ENCODE measurements at places on chromosomes 12 and 14.

DNA sequence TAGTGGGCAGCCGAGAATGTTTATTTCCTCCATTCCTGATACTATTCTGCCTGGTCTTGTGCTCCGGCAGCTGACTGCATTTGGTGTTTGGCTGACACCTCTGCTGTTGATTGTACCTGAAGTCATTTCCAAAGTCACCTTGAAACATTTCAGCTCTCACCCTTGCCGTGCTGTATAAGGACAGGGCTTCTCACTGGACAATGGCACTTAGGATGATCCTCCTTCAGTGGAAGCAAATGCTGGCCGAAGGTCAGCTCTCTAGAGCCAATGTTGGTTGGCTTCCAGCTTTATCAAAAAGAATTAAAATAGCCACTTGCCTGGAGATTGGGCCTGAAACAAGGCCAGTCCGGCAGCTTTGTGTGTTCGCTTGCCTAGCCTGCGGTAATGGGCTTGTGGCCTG lies 44.0 kb downstream of the ACACB start:
- no peak for DNase-seq

- DNase-seq, result no peak
Observed at GRCh38 chr14:34721129-34721528, 6.7 kb upstream of the CFL2 start.

DNA sequence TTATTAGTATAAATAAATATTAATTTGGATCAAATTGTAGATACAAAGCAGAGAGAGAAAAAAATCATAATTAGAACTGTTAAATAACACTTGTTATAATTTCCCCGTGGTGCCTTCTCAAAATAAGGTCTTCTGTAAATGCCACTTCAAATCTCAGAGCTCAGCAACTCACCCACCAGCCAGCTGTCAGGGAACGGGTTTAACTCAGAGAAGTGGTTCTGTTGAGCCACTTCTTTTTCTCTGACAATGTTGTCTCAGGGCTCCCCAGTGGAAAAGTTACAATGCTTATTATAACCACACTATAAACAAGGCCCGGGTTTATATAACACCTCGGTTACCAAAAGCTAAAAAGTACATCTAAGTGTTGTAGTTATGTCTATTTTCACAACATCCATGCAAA lies 452.6 kb downstream of the GLT1D1 start:
- DNase-seq, result no peak

DNA sequence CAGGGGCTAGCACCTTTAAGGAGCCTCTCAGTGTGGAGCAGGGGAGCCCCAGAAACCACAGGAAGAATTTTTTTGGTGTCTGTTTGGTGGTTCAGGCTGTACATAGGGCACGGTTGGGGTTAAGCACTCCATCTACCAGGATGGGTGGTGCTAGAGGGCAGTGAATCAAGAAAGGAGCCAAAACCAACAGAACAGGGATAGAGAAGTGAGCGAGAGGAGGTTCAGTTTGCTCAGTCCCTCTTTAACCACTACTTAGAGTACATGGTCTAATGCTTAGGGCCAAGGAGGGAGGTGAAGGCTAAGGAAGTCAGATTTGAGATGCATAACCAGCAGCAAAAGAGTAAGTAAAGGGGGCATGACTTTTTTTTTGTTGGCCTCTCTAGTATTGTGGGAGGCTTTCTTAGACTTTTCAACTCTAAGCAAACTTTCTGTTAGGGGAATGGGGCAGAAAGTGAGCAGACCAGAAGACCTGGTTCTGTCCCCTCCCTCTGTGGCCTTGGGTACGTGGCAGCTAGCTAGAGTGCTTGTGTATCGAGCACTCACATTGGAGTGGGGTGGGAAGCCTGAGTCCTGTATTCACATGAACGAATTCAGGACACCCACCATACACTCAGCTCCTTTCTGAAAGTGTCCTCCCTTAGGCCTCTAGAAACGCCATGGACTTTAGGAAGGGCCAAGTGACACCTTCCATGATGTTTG lies 6.6 kb upstream of the NPFF start:
- DNase-seq, result no peak

DNA sequence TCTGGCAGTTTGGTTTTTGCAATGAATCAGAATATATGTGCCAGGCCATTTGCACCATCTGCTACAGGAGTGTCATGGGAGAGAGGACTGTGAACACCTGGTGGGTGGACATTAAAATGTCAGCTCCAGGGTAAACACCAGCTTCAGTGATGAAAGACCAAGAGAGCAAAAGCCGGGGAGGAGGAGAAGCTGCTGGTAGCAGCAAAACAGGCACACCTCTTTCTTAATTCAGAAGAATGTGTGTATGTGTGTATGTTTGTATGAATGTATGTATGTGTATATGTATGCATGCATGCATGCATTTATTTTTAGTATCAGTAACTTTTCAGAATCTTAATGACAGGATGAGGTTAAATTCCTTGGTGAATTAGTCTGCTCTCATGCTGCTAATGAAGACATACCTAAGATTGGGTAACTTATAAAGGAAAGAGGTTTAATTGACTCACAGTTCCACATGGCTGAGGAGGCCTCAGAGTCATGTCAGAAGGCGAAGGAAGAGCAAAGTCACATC lies 357.4 kb upstream of the PRICKLE1 start:
- DNase-seq, result no peak

- no peak for DNase-seq
Observed at GRCh38 chr12:87381742-87382141, 647.5 kb downstream of the C12orf50 start.

GRCh38 chr14:53042480-53042879 lies 91.6 kb upstream of the FERMT2 start:
- DNase-seq, result no peak

- DNase-seq, result no peak
Observed at GRCh38 chr14:46325777-46326176, 325.8 kb downstream of the RPL10L start.

DNA sequence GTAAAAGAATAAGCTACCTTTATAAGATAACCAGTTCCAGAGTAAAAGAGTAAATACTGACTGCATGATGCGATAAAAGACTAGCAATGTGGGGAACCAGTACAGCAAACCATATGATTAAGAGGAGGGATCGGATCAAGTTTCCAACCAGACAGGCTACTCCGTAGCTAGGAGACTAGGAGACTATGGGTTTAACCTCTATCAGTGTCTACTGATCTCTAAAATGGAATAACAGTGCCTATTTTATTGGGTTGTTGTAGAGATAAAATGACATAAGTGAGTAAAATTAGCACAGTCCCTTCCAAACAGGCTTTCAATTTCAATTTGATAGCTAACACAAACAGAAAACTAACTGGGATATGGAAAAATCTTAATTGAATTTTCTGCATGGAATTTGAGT lies 76.0 kb downstream of the PAWR start:
- no peak for DNase-seq

DNA sequence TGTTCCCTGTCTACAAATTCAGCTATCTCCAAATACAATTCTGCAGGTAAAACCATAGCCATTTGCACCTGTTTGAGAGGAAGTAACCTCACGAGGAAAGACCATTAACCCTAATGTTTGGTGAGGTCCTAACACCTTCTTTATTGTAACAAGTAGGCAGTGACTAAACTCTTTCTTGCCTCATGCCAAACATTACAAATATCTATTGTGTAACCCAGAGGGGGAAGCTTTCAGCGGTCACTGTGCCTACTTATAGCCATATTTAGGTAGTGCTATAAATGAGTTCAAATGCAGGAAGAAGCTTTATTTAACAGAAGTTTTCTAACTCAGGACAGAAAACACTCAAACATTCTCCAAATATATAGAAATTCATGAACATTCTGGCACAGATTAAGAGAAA lies 252.7 kb downstream of the LRFN5 start:
- no peak for DNase-seq

GRCh38 chr14:68793734-68794129 lies 865 bp upstream of the ZFP36L1 start:
- peak; percentile 66 for DNase-seq

DNA sequence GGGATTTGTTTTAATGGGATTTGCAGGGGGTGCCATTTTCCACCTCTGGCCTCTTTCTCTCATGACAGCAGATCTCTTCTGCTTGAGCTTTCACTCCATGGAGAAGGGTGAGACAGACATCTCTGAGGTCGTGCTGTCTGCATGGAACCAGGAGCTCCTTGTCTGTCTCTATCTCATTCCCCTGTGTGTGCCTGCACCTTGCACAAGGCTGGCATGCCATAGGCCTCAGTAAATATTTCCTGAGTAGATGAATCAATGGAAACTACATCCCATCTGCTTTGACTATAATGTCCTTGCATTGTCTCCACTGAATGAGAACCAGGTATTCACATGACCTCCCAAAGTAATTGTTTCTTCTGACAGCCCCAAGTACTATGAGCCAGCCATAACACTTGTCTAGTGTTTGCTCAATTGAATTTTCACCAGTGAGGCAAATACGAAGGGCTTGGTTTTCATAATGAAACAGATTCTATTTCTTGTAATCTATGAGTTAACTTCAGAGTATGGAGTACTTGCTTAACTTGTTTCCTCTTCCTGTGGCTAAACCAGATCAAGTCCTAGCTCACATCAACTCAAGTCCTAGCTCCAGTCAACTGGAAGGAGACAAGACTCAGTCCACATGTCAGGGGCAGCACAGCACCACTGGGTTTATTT lies 32.3 kb downstream of the KCNK13 start:
- no peak for DNase-seq

DNA sequence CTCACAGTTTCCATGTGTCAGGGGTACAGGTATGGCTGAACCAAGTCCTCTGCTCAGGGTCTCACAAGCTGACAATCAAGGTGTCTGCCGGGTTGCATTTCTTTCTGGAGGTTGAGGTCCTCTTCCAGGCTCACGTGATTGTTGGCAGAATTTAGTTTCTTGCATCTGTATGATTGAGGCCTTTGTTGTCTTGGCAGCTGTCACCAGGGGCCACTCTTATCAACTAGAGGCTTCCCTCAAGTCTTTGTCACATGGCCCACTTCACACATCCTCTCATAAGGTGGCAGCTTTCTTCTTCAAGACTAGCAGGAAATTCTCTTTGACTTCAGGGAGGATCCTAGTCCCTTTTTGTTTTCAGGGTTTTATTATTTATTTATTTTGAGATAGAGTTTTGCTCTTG lies 46.0 kb upstream of the FOS start:
- DNase-seq, result no peak

DNA sequence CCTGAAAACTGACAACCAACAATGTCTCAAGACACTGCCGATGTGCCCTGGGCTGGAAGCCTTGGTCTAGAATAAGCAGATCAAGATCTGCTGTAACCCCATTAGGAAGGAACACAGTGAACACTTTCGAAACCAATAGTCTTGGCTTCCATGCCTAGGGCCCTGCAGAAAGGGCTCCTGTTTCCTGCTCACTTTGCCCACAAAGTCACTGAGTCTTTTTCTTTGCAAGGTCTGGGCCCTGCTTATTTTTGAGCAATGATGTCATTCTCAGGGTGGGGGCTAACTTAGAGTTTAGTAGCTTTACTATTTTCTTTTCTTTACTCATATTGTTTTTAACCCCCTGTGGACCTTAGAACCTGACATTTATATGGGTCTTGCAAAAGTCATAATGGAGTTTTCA lies 704.2 kb upstream of the TMEM132C start:
- no peak for DNase-seq

DNA sequence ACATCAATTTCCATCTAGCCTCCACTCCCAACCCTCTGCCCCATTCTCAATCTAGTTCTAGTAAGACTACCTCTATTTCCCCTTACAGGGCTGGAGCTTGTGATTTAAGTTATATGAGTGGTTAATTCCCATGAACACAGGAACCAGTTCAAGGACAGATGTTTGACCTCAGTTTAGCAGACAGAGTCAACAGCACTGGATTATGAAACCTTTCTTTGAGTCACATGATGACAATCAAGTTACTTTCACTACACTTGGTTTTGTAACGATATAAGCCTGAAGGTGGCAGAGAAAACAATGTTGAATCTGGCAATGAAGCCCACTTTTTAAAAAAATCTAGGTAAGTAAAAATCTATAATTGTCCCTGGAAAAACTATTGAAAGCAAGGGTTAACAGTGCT lies 1646.2 kb upstream of the FLRT2 start:
- no peak for DNase-seq

GRCh38 chr12:2997989-2998670 lies 38.9 kb downstream of the TEAD4 start:
- no peak for DNase-seq

DNA sequence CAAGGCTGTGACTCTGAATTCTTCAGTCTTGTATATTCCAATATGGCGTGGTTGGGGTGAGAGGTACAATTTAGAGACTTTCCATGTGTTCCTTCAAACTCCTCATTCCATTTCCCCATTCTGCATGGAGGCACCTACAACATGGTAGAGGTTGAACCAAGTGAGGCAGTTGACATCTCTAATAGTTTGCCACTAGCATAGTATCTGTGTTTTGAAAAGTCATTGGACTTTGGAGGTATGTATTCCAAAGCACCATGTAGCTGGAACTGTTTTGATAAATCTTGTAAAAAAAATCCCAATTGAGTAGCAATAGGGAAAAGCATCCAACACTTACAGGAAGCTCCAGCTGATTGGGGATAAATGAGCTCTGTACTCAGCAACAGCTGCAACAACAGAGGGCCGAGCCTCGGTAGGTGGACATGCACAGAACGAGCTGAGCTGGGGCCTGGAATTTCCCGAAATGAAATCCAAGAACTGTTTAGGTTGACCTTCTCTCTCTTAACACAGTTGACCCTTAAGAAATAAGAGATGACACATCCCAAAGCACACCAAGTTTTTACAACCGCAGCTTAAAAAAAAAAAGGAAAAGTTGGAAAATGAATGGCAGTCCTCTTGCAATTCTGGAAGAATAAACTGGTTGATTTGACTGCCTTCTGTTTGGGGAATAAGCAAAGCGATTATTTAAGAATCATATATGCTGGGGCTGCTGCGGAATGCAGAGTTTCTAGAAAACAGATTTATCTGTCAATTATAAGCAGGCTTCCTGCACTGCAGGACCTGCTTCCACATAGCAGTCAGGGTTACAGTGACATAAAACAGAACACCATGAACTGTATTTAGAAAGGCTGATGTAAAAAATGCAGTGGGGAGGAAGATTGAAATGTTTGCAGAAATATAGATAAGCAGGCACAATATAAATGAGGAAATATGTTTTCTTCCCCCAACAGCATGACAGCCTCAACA lies 194.6 kb upstream of the KRR1 start:
- DNase-seq, result no peak

DNA sequence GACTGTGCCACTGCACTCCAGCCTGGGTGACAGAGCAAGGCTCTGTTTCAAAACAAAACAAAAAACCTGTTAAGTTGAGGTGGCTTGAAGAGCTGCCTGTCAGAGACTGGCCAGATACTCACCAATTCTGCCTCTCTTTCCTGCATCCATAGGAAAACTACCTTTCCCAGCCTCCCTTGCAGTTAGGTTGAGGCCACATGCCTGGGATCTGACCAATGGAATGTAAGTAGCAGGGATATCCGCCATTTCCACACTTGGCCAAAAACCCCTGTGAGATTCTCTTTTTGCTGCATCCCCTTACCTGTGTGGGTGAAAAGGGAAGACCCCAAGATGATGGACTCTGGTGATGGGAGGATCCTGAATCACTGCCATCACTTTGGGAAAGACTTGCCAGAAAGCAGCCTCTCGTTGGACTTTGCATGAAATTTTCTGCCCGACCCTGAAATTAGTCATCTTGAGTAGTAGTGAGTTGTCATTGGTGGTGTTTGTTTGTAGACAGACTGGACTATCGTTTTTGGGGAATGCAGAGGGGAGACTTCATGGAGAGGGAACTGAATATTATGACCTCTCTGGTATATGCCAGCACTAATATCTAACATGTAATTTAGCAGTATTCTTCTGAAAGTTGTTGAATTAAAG lies 14.0 kb downstream of the GPR68 start:
- no peak for DNase-seq

All from activated CD4-positive, alpha-beta T cell treated with anti-CD3 and anti-CD28 coated beads, Interleukin-2, amount 50 U/mL, for 48 hours (primary cell).